ENCODE measurements at places on chromosomes 11 and 22. TPM values are rescaled to one million over a fixed set of nuclear protein-coding genes. Genes with fewer than 3 reads are reported as not detected.
A peak's percentile ranks its signal among the peaks of the same experiment; 100 is the strongest.

DNA sequence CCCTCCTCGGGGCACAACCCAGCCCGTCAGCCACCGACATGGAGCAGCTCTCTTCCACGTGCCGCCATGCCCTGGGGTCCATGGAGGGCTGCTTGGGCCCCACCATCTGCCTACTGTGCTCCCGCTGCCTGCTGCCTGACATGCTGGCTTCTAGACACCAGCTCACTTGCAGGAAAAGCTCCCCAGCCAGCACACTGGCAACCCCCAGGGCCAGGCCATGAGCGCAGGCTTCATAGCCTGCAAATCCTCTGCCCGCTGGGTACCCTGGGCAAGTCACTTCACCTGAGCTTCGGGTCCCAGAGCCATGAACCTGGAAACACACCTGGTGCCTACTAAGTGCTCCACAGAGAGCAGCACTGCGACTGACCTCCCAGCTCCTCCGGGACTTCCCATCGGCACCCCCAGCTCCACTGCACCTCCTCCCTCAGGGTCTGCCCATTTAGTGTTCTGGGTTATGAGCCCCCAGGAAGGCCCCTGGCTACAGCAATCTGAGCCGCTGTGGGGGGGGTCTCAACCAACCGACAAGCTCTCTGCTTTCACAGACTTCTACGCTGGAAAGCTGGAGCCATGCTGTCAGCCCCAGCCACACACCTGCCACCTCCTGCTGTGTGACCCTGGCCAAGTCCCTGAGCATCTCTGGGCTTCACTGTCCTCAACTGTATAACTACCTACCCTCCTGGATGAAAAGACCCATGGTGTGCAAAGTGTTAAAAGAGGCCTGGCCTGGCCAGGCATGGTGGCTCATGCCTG is 139.2 kb downstream of the CRYBB2 start:
- no peak for DNase-seq

Gene MRPL49
- total RNA-seq, result 91.0 TPM

- DNase-seq, result no peak
Measured at GRCh38 chr11:100825626-100826025, 138.5 kb downstream of the ARHGAP42 start.

- DNase-seq, result peak; percentile 6
Measured at GRCh38 chr11:84289381-84289906, 1003.3 kb upstream of the CCDC90B start.

- no peak for DNase-seq
Measured at GRCh38 chr11:60854140-60854846, 1.5 kb downstream of the PTGDR2 start.

GRCh38 chr11:134569195-134569594 is 157.2 kb upstream of the B3GAT1 start:
- no peak for DNase-seq

GRCh38 chr11:79313530-79313913 is 127.3 kb downstream of the TENM4 start:
- DNase-seq, result no peak

- no peak for DNase-seq
Measured at GRCh38 chr11:11793073-11793472, 48.7 kb upstream of the USP47 start.

Gene SH3BP1
- 22.7 TPM for total RNA-seq

Gene GNG3
- 0.45 TPM for total RNA-seq

- DNase-seq, result peak; percentile 44
Measured at GRCh38 chr11:398826-399225, 4.8 kb downstream of the PKP3 start.

- no peak for DNase-seq
Measured at GRCh38 chr22:49236541-49237075, 591.1 kb downstream of the BRD1 start.
